ENCODE measurements at places on chromosomes 1 and 21. TPM values are rescaled to one million over a fixed set of nuclear protein-coding genes. Genes with fewer than 3 reads are reported as not detected.

GRCh38 chr1:29393451-29393826 is 157.1 kb downstream of the PTPRU start:
- no peaks in the 10 kb centered on the region for H3K27me3 ChIP-seq
- no peak for DNase-seq
- H3K4me1 ChIP-seq = no peaks in the 10 kb centered on the region
- no peaks in the 10 kb centered on the region for H3K36me3 ChIP-seq
- no peak overlapping the region for H3K27ac ChIP-seq
- no peak overlapping the region for H3K4me3 ChIP-seq

Gene NECAP2
- total RNA-seq = 57.7 TPM

Gene GNG4
- total RNA-seq = 10.0 TPM

DNA sequence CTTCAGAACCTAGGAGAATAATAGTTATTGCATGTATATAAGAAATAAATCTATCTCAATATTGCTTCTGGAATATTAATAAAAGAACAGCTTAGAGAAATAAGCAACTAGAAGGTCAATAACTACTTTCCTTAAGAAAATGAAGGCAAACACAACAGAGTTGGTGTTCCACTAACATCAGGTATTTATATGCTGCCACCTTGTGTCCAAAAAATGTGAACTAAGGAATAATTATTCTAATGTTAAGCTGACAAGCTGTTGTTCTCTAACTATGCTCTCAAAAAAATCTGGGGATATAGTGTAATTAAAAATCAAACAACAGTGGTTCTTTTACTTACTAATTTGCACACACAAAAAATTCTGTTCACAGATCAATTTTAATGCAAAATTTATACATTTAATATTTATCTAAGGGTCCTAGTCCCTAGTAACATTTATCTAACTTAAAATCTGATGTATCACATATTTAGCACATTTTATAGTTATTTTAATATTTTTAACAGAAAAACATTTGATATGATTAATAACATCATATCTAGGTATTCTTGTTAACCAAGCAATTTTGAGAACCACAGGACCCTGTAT is 39.6 kb downstream of the UCHL5 start:
- H3K27ac ChIP-seq = no peak overlapping the region
- no peak for DNase-seq
- no peaks in the 10 kb centered on the region for H3K36me3 ChIP-seq
- H3K4me1 ChIP-seq = no peaks in the 10 kb centered on the region
- no peak overlapping the region for H3K4me3 ChIP-seq
- H3K27me3 ChIP-seq = no peaks in the 10 kb centered on the region

DNA sequence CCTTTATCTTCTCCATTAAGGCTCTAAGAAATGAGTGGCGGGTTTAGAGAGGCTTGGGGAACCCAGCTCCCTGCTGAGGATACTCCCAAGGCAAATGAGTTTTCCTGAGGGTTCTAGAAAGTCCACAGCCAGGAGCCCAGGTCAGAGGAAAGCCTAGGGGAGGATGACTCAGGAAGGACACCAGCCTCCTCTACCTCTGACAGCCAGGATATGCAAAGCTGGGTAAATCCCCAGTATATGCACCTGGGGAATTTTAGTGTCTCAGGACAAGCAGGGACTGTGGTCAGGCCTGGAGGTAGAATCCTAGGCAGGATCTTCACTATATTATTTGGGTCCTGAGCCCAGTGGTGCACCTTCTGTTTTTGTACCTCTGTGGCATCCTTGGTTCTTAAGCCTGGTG is 23.5 kb upstream of the WNT4 start:
- no peak overlapping the region for H3K4me3 ChIP-seq
- H3K4me1 ChIP-seq = no peaks in the 10 kb centered on the region
- no peaks in the 10 kb centered on the region for H3K27me3 ChIP-seq
- no peak overlapping the region for H3K27ac ChIP-seq

DNA sequence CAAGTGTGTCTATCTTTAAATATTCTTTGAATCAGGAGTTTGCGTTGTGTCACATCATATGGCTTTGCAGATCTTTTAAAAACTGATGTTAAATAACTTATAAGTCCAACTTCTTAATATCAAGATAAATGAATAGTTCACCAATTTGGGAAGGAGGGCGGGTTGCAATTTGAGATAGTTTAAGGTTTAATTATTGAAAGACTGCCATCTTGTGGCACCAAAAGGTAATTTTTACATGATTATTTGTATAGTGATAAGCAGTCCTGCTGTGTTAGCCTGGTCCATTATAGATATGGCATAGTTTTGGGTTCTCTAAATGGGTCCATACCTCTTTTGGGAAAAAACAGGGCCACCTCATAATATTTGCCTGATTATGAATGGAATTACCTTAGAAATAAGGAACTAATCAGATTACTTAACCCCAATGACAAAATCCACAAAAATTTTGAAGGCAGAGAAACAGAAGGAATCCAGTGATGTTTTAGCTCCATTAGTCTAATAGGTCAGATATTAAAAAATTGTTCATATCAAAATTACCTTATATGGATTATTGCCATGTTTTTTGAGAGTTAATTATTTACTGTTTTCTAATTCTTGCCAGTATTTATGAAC is 64.3 kb downstream of the PRKAA2 start:
- no peaks in the 10 kb centered on the region for H3K36me3 ChIP-seq
- H3K4me1 ChIP-seq = no peaks in the 10 kb centered on the region
- H3K4me3 ChIP-seq = no peak overlapping the region
- no peak for DNase-seq

DNA sequence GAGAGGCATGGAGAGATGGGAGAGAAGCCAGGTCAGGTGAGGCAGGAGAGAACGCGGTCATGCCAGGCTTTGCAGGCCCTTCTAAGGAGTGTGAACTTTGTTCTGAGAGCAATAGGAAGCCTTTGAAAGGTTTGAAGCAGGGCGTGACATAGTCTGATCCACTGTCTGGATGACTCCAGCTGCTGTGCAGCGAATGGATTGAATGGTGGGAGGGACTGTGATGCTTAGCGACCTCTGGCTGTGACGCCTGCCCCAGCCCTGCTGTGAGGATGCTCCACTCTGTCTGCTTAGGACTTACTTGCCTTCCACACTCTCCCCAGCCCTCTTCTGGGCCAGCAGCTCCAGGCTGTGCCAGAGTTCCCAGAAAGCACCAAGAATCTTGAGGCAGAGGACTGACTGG is 41.8 kb upstream of the POU3F1 start:
- no peak for DNase-seq
- no peaks in the 10 kb centered on the region for H3K27me3 ChIP-seq
- H3K4me1 ChIP-seq = no peaks in the 10 kb centered on the region
- H3K4me3 ChIP-seq = no peak overlapping the region

Gene MMEL1
- 13.9 TPM for total RNA-seq

DNA sequence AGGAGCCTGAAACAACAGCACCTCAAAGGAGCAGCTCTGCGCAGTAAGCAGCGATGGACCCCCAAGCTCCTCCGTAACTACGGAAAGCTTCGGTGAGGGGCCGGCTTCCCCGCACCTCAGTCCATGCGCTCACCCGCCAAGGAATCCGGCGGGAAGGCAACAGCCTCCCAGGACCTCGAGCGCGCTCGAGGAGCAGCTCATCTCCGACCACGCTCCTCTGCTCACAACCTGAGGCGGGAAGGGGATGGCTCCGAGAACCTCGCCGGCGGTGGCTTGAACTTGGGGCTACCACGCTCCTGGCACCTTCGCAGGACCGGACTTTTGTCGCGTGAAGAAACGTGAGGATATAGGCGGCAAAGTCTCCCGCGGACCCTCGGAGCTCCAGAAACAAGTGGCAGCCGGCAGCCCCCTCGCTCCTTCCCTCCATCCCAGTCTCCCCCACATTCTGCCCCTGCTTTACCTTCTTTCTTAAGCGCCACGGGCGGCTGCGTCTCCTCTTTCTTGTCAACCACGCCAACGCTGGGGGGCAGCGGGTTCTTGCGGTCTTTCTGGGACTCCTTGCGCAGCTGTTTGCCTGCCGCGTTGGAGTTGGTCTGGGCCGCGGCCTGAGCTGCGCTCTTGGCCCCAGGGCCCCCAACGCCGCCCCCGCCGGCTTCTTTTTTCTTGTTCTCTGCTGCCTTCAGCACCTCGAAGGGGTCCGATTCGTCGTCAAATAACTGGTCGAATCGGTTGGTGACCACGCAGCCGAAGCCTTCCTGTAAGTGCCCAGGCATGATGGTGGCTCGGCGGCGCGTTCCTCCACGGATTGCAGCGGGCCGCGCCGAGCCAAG is 459 bp downstream of the SERBP1 start:
- DNase-seq = peak; percentile 32
- no peaks in the 10 kb centered on the region for H3K27me3 ChIP-seq
- peak overlapping the region; percentile 80 for H3K27ac ChIP-seq
- H3K4me1 ChIP-seq = peaks cover 6% of the 10 kb centered on the region

GRCh38 chr1:231808990-231809389 is 182.4 kb downstream of the DISC1 start:
- H3K36me3 ChIP-seq = no peaks in the 10 kb centered on the region
- DNase-seq = no peak
- no peaks in the 10 kb centered on the region for H3K27me3 ChIP-seq

GRCh38 chr1:92065042-92065441 is 10.2 kb downstream of the SETSIP start:
- no peak for DNase-seq
- no peak overlapping the region for H3K27ac ChIP-seq
- no peaks in the 10 kb centered on the region for H3K27me3 ChIP-seq
- H3K4me3 ChIP-seq = no peak overlapping the region
- H3K36me3 ChIP-seq = no peaks in the 10 kb centered on the region
- H3K4me1 ChIP-seq = no peaks in the 10 kb centered on the region

GRCh38 chr1:186404454-186405051 is 28.9 kb downstream of the ODR4 start:
- no peaks in the 10 kb centered on the region for H3K4me1 ChIP-seq
- no peaks in the 10 kb centered on the region for H3K36me3 ChIP-seq
- H3K4me3 ChIP-seq = no peak overlapping the region

Gene GABRD
- 0.15 TPM for total RNA-seq

Gene HSD11B1
- 0.48 TPM for total RNA-seq

- no peak for DNase-seq
- H3K4me1 ChIP-seq = no peaks in the 10 kb centered on the region
- no peak overlapping the region for H3K27ac ChIP-seq
- no peaks in the 10 kb centered on the region for H3K27me3 ChIP-seq
- no peak overlapping the region for H3K4me3 ChIP-seq
Observed at GRCh38 chr1:187977298-187977697, 1148.5 kb downstream of the PLA2G4A start.

- no peak overlapping the region for H3K4me3 ChIP-seq
- DNase-seq = no peak
- H3K4me1 ChIP-seq = no peaks in the 10 kb centered on the region
- H3K27ac ChIP-seq = no peak overlapping the region
Observed at GRCh38 chr1:84387480-84388163, 10.7 kb upstream of the DNASE2B start.

Gene SLC30A1
- 18.5 TPM for total RNA-seq

Gene FCER1A
- total RNA-seq = 1.5 TPM

Gene UAP1
- total RNA-seq = 79.5 TPM

DNA sequence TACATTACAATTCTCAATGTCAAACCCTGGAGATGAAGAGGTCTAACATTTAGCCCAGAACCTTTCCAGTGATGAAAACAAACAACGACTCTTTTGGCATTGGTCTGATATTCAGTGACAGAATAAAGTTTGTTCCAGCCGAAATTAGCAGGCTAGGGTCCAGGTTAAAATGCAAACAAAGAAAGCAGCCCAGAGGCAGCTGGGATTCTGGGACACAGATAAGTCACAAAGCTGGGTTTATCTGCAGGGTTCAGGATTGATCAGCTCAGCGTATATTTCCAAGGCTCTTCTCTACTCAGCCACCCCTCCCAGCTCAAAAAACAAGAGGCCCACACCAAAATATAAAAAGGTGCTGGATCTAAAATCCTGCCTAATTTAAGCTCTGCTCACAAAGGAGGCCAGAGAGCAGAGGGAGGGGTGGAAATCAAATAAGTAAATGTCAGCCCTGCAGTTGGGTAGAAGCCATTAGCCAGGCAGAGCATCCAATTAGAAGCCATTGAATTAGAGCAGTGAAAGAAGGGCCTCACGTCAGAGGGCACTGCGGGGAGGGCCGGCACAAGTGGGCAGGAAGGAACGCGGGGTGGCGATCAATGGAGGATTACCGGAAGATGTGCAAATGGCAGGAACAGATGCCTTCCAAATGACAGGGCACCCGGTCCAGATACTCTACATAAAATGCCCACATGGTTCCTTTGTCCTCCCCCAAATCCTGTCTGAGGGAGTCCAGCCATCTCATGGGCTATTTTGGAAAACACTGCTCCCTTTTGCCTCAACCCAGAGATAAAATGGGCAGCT is 3.2 kb upstream of the KLHDC8A start:
- no peaks in the 10 kb centered on the region for H3K27me3 ChIP-seq
- no peaks in the 10 kb centered on the region for H3K36me3 ChIP-seq
- no peak overlapping the region for H3K4me3 ChIP-seq
- no peak overlapping the region for H3K27ac ChIP-seq
- H3K4me1 ChIP-seq = no peaks in the 10 kb centered on the region

- no peak overlapping the region for H3K27ac ChIP-seq
- DNase-seq = no peak
- no peaks in the 10 kb centered on the region for H3K4me1 ChIP-seq
- no peaks in the 10 kb centered on the region for H3K36me3 ChIP-seq
Observed at GRCh38 chr1:168631671-168632400, 55.4 kb downstream of the XCL1 start.

Gene NGF
- total RNA-seq = not detected

- H3K4me1 ChIP-seq = peaks cover 70% of the 10 kb centered on the region
- no peak overlapping the region for H3K27ac ChIP-seq
- H3K27me3 ChIP-seq = no peaks in the 10 kb centered on the region
- no peak overlapping the region for H3K4me3 ChIP-seq
- no peak for DNase-seq
- no peaks in the 10 kb centered on the region for H3K36me3 ChIP-seq
Observed at GRCh38 chr1:156493742-156494141, 6.8 kb downstream of the MEF2D start.

DNA sequence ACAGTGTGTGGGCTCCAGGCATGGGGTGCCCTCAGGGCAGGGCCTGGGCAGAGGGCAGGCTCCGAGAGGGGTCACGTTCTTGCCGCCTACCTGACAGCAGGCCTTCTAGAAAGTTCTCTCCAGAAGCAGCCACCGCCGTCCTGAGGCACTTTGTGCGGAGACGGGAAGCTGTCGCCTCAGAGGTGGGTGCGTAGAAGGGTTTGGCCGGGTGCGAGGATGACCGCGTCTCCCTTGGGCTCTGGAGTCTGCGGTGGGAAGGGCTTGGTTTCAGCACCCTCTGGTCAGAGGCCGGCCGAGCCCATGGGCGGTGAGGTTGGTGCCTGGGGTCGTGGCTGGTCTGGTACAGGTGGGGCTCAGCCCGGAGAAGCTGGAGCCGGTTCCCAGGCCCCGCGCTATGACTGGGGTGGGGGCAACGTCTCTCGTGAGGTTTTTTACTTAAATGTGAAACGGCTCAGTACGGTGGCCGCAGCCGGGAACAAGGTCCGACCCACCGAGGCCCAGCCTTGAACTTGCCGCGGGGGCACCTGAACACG is 10.1 kb upstream of the TTLL10 start:
- H3K4me3 ChIP-seq = peak overlapping the region; percentile 66
- H3K36me3 ChIP-seq = no peaks in the 10 kb centered on the region
- peaks cover 20% of the 10 kb centered on the region for H3K4me1 ChIP-seq
- DNase-seq = no peak
- H3K27ac ChIP-seq = peak overlapping the region; percentile 99
- peaks cover 4% of the 10 kb centered on the region for H3K27me3 ChIP-seq

Measured in colonic mucosa (tissue), 4 donors.